ENCODE measurements at places on chromosomes 11 and 22. TPM values are rescaled to one million over a fixed set of nuclear protein-coding genes. Genes with fewer than 3 reads are reported as not detected.

The MPPED1 gene
- total RNA-seq, result not detected

The OR4D5 gene
- not detected for total RNA-seq

The UBTFL1 gene
- total RNA-seq, result not detected

The TENM4 gene
- total RNA-seq, result 0.11 TPM

The IL17RA gene
- total RNA-seq, result 7.4 TPM

The OR6A2 gene
- not detected for total RNA-seq

The TMEM191B gene
- total RNA-seq, result 1.1 TPM

The OR8D1 gene
- not detected for total RNA-seq

The SF1 gene
- total RNA-seq, result 146 TPM

The GLYAT gene
- total RNA-seq, result not detected

The ENDOD1 gene
- total RNA-seq, result 16.3 TPM

The OR51B2 gene
- not detected for total RNA-seq

The BBOX1 gene
- not detected for total RNA-seq

The SPON1 gene
- not detected for total RNA-seq

The SLC17A6 gene
- total RNA-seq, result not detected

The PKDREJ gene
- not detected for total RNA-seq

The B3GAT3 gene
- total RNA-seq, result 54.8 TPM

The B4GALNT4 gene
- total RNA-seq, result 14.0 TPM

The OR52I1 gene
- total RNA-seq, result not detected

The NPTXR gene
- 7.9 TPM for total RNA-seq

The CDC45 gene
- total RNA-seq, result 23.6 TPM

The BCO2 gene
- total RNA-seq, result 0.96 TPM

The IGLL5 gene
- not detected for total RNA-seq

The CHADL gene
- not detected for total RNA-seq

The ABCC8 gene
- total RNA-seq, result 11.8 TPM

The SOX6 gene
- 0.02 TPM for total RNA-seq

The ROM1 gene
- 3.6 TPM for total RNA-seq

The OR5AR1 gene
- total RNA-seq, result not detected

All from A549 treated with AZD2906 at 1 μM for 4 hours (cell line).